NCI-H2081 (cell line): ENCODE measurements at places on chromosomes 1 and 21.

DNA sequence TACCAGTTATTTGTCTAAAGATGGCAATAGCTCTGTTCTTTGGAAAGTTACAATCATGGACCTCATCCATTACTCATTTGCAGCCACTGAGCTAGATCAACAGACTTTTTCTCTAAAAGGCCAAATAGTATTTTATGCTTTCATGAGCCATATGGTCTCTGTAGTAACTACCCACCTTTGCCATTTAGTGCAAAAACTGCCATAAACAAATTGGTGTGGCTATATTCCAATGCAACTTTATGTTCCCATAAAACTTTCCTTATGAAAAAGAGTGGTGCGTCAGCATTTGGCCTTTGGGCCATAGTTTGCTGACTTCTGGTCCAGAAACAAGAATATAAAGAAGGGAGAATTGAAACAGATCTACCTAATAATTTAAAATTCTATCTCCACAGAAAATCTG lies 20.1 kb upstream of the KCTD3 start:
- no peak for DNase-seq

DNA sequence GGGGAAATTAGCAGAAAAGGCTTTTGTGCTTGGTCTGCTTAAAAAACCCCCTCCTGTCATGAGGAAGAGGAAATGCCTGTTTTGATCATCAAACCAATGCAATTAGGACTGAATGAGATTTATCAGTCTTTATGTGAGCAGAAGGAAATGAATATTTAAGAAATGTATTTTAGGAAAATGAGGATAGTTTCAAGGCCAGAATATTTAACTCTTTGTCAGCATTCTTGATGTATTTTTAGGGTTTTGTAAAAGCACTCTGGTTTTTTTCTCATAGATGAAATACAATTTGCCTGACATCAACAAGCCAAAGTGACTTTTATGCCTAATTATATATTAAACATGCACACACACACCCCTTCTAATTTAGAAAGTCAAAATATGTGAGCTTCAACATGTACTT lies 213.8 kb downstream of the GRIK1 start:
- DNase-seq = no peak

GRCh38 chr1:233443040-233443760 lies 115.7 kb downstream of the MAP3K21 start:
- DNase-seq = no peak

DNA sequence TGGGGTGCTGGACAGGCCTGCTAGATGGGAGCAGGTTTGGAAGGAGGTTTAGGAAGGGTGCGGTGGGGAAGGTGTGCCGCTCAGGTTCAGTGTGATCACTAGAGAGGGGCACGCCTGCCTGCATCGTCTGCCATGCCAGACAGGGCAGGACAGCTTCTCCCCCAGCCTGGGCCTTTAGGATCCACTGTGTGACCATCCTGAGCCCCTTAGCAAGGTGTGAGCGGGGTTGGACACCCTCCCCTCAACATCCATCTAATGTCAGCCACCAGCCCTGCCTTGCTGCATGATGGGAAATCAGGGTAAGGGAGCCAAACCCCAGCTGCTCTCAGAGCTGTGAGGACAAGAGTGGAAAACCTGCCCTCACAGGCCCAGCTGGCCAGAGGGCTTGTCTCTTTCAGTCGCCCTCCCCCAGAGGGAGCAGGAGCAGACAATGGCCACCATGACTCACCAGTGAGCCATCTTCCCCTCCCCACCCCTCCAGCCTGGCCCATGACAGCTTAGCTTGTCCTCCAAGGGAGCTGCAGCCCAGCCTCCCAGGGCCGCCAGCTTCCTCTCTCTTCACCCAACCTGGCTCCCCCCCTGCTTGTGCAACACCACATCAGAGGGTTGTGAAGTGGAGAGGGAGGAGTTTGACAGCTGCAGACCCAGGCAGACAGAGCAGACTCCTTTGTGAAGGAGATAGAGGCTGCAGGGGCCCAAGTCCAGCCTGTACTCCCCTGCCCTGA lies 37.0 kb downstream of the NUAK2 start:
- DNase-seq = peak; percentile 50

GRCh38 chr1:59243978-59244377 lies 52.9 kb upstream of the FGGY start:
- DNase-seq = no peak

GRCh38 chr1:30111431-30111830 lies 612.0 kb downstream of the MATN1 start:
- peak; percentile 61 for DNase-seq

GRCh38 chr1:3477241-3477995 lies 23.0 kb downstream of the ARHGEF16 start:
- DNase-seq = no peak

DNA sequence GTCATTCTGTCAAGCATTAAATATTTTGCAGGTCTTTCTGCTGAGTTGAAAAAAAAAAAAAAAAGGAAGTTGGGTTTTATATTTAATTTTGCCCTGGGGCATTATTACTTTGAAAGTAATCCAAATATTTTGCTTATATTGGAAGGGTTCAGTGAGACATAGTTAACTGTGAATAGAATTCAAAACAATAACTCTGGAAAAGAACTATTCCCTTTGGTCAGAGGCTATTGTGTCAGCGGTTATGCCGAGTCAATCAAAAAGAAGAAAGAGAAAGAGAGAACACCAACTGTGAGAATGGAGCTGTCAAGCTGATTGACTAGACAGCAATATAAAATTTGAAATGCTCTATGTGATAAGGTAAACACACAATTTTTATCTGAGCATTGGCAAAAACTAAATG lies 761.7 kb downstream of the ADGRL2 start:
- DNase-seq = peak; percentile 1

- no peak for DNase-seq
Observed at GRCh38 chr1:110752941-110753725, 78.4 kb upstream of the KCNA3 start.

DNA sequence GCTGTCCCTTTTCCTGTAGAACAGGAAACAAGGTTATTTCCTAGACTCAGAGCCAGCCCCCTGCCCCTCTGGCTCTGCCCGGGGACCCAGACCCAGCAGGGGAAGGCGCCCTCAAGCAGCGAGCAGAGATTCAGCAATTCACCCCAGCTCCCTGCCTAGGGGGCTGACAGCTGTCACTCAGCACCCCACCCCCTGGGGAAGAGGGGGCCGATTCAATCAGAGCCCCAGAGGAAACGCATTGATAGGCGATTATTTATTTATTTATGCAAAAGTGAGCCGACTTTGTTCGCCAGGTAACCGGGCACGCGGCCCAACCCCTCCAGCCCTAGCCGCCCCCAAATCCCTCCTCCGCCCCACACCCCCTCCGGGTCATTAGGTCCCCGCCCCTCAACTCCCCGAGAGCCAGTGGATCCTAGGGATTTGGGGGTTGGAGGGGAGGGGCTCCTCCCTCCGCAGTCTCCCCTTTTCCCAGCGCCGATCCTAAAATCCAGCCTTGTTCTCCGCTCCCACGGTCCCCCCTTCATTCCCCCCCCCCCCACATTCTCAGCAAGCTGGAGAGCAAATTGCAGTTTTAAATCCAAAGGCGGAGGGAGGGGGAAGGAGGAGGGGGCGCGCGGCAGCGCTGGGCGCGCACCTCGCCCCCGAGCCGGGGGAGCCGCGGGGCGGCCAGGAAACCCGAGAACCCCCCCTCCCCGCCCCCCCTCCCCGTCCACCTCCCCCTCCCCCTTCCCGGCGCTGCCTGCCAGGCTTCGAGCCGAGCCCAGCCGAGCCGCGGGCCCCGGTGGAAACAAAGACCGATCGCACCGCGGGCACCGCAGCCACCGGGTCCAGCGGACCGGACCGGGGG lies 1.3 kb downstream of the AHDC1 start:
- DNase-seq = no peak

DNA sequence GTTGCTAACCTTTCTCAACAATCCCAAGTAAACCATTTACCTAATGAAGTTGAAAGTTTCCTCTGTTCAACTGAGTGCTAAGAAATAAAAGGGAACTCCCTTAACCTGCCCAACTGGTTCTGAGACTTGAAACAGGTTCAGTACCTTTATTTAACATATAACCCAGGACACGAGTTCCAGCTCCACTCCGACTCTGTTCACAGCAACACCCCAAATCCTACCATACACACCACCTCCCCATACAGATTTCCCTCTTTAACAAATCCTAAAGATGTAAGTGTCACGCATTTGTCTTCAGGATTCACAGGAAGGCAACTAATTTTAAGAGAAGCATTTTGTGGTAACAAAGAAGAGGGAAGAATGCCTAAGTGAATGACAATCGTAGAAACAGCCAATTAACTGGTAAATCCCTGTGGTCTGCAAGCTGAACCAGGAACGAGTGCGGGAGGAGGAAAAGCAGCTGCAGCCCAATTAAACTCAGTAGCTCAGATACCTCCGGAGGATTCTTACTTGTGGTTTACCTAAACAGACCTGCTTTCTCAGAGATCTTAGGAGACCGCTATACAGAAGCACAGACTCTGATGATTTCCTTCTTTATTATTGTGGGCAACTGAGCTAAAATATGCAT lies 134.5 kb upstream of the MAGI3 start:
- DNase-seq = no peak

GRCh38 chr1:181173761-181174447 lies 85.4 kb downstream of the IER5 start:
- no peak for DNase-seq

DNA sequence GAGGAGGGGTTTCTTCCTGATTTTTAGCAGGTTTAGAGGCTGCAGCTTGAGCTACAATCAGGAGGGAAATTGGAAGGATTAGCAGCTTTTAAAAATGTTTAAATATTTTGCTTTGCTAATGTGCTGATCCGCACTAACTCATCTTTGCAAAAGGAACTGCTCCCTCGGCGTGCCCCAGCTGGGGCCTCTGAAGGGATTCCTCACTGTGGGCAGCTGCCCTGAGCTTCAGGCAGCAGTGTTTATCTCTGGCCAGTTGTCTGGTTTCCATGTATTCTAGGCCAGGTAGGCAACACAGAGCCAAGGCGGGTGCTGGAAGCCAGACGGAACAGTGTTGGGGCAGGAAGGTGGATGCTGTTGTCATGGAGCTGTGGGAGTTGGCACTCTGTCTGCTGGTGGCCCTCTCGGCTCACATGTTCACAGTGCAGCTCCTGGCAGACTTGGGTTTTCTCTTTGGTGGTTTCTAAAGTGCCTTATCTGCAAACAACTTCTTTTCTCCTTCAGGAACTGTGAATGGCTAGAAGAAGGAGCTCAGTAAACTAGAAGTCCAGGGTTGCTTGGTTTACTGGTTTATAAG lies 18.9 kb downstream of the NECAP2 start:
- DNase-seq = no peak

DNA sequence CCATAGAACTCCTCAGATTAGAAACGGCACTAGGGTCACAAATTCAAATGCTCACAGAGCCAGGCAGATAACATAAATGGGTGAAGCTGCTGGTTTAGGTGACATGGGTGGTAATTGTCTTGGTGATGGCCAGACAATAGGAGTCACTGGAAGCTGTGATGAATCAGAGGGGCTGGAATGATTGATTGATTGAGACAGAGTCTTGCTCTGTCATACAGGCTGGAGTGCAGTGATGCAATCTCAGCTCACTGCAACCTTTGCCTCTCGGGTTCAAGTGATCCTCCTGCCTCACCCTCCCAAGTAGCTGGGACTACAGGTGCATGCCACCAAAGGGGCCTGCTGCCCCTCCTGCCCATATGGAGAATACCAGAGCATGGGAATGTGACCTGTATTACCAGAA lies 63.0 kb downstream of the HIVEP3 start:
- DNase-seq = no peak

GRCh38 chr1:110070671-110071242 lies at the start of gene ALX3:
ALX3 (minus strand) TSS chr1:110070672; CDS start chr1:110070612, 60 bp downstream.
- no peak for DNase-seq

- DNase-seq = no peak
Observed at GRCh38 chr1:116230712-116231111, 119.5 kb downstream of the MAB21L3 start.

- peak; percentile 66 for DNase-seq
Observed at GRCh38 chr1:161013488-161014230, 7.3 kb downstream of the F11R start.

DNA sequence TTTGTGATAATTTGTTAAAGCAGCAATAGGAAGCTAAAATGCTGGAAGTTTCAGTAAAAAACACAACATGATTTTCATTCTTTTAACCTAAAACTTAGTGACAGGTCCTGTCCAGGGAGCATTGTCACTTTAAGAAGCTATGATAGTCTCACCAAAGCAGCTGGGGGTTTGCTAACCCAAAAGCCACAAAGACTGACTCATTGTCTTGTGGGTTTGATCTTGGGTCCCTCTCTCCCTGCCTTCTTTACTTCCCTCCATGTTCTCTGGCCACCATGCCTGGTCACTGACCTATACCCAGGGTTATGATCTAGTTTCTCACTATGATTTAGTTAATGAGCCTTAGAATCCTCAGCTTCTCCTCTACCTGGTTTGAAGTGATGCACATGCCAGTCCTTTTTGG lies 213.5 kb upstream of the PTGFR start:
- DNase-seq = no peak

DNA sequence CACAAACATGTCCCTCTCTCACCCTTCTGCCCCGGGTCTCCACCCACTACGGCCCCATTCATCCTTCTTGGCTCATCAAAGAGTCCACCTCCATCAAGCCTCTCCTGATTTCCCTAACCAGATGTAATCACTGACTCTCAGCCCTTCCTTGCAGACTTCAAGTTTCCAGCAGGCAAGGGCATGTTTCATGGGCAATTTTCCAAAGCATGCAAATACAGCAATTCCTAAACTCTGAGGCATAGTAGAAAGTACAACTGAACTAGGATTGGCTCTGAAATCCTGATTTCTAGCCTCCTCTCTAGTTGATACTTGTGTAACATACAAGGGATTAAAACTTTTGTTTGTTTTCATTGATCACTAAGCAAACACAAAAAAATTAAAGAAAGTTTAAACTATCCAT lies 109.1 kb upstream of the GADD45A start:
- DNase-seq = no peak

DNA sequence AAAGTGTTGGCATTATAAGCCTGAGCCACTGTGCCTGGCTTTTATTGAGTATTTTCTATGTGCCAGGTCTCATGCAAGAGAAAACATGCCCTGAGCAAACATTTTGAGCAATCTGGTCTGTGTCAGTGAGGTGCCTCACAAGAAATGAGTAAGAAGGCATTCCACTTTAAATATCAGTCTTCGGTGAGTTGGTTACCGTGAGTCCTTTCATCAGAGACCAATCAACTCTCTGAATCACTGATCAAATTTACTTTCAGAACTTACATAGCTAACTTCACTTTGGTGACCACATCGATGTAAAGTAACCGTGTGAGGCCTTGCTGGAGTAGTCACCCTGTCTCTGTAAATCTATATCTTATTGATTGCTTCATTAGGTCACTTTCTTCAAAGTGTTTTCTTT lies 14.3 kb upstream of the DDX59 start:
- DNase-seq = no peak
